ENCODE measurements at places on chromosomes 3 and 15.

GRCh38 chr3:5974630-5975322 lies 787.3 kb downstream of the EDEM1 start:
- no peak for DNase-seq

DNA sequence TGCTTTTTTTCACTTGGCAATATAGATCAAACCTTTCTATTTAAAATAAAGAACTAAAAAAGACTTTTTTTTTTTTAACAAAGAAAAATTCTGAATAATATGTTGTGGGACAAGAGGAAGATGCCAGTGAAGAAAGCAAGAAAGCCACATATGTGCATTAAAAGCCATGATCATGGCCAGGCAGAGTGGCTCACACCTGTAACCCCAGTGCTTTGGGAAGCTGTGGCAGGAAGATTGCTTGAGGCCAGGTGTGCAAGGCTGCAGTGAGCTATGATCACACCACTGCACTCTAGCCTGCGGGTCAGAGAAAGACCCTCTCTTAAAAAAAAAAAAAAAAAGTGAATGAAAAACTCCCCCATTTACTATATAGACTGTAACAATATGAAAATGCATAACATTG lies 23.9 kb downstream of the C2CD4B start:
- DNase-seq, result no peak

DNA sequence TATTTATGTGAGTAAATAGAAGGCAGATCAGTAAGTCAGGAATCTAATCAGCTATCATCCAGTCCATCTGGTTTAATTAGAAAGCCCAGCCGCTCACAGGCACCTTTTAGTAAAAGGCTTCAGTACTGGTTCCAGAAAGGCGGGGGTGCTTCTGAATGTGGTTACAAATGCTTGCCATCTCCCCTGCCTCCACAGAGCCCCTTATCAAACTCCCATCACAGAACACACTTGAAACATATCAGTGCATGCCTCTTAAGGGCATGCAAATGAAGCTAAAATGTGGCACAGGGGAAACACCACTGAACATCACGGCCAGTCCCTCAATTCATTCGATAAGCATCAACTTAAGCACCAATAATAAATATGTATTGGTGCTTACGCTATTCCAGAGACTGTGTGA lies 261.4 kb downstream of the RORA start:
- DNase-seq, result no peak

GRCh38 chr15:69852482-69852881 lies 245.2 kb downstream of the TLE3 start:
- peak; percentile 24 for DNase-seq

GRCh38 chr3:87694678-87695077 lies 364.1 kb downstream of the CGGBP1 start:
- DNase-seq, result no peak

- DNase-seq, result no peak
These were observed 68.7 kb downstream of the TP63 start for GRCh38 chr3:189699885-189700284.

DNA sequence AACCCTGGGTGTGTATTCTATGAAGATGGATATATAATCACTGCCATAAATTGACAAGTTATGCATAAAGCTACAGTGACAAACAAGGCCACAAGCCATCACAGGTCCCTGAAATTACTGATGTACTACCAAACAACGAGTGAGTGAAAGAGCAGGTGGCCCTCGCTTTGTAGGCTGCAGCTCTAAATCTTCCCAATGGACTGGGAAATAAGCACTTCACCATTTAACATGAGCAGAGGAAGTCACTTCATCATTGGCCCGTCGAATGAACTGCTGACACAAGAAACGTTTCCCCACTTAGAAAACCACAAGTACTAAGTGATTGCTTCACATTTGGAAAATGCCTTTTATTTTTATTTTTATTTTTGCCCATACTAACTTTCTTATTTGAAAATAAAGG lies 218.0 kb downstream of the ZNF385D start:
- no peak for DNase-seq

DNA sequence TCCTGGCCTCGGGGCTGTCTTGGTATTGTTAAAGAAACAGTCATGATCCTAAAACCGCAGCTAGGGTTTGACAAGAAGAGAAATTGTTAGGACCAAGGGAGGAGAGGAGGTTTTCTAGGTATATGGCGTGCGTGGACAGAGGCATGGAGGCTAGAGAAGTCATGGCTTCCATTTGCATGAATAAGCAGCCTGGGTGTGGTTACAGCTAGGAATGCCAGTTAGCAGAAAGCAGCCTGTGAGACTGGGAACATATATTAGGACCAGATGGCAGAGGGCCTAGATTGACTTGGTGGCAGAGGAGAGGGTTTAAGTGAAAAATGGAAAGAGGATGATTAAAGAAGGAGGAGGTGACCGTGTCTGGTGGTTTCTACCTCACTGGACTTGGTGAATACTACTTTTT lies 573.6 kb upstream of the ARRDC4 start:
- no peak for DNase-seq

DNA sequence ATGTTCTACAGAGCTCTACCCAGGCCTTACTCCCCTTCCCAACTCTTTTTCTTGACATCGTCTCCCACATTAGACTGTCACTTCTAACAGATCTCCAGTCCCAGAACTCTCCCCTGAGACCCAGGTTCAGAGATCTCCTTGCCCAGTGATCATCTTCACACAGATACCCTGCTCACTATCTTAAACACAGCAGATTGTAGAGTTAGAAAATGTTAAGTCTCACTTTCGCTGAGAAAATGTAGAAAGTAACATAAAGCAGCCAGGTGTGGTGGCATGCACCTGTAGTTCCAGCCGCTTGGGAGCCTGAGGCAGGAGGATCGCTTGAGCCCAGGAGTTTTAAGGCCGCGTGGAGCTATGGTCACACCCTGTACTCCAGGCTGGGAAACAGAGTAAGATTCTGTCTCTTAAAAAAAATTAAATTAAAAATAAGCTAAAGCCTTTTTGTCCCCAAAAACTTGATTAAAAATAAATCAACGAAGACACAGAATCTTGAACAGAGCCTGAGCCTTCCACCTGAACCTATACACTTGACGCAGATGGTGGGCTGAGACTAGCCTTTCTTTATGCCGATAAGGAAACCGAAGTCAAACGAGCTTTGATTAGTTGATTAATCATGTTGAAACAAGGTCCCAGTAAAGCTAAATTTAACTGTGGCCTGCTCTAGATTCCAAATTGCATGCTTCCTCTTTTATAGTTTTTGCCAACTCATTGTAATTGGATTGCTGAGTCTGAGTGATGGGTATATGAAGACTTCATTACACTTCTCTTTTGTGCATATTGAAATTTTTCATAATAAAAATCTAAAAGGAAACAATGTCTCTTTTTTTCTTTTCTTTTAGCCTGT lies 31.3 kb upstream of the BLM start:
- no peak for DNase-seq

GRCh38 chr15:74549816-74550215 lies 8.8 kb downstream of the ARID3B start:
- DNase-seq, result no peak

- no peak for DNase-seq
These were observed 161.3 kb downstream of the KLF13 start for GRCh38 chr15:31487811-31488436.

DNA sequence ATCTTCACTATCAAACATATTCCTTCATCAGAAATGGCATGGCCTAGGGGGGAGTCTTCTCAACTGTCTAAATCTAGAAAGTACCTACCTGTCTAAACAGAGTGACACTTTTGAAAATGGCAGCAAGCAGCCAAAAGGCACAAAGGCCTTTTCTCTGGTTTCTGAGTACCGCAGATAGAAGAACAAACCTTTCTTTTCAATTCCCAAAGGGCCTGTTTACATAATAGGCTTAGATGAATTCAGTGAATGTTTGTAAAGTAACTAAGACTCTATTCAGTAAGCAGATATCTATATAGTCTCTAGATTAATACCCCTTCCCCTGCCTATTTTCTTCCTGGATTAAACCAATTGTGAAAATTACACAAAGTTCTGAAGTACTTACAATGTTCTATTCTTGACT lies 7.1 kb downstream of the MYEF2 start:
- no peak for DNase-seq

- DNase-seq, result no peak
These were observed 14.4 kb downstream of the TNFAIP8L3 start for GRCh38 chr15:51080286-51080685.

- DNase-seq, result no peak
These were observed 52.7 kb downstream of the OTOL1 start for GRCh38 chr3:161549261-161549660.

GRCh38 chr15:70385052-70385451 lies 287.3 kb upstream of the TLE3 start:
- no peak for DNase-seq

DNA sequence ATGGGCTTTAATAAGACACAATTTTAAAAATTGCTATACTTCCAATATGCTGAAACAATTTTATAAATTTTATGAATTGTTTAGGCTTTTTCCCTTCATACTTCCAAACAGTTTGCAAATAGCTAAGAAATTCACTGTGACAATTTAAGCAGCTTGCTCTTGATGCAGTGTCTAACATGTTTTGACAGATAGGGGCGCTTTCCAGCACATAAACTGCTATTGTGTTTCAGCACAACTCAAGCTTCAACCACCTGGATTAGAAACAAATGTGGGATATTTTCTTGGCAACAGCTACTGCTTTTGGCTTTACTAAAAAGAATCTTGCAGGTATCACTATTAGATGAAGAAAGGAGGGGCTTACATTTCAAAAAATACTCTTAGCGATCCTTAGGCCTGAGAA lies 565.8 kb upstream of the DPPA4 start:
- no peak for DNase-seq

DNA sequence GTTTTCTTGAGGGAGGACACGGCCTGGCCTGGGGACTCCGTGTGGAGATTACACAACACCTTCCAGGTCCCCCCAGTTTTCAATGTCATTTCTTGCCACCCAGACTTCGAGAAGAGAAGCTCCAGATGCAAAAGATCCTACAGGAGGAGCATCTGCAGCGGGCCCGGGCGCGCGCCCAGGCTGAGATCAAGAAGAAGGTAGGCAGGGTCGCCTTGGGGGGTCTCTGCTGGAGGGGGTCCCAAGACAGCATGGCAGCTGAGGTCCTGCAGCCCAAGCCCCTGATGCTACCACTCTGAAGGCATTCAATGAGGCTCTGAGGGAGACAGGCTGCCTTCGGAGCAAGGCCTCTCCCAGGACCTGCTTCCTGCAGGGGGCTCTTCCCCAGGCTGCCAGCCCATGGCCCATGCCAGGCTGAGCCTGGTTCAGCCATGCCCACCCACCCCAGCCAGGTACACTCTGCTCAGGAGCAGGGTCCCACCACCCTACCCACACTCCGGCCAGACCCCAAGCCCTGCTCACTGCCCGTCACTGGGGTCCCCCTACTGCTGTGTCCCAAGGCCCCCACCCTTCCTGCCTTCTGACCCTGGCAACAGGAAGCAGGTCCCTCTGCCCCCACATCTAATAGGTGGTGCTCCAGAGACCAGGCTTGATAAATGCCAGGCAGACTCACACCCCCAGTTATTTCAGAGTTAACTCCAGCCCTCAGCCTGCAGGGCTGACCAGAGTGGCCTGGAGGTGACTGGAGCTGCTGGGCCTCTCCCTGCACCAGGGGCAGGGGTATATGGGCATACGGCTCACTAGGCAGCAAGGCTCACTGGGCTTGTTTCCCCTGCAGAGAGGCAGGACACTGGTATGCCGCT lies 40.0 kb downstream of the ZXDC start:
- DNase-seq, result no peak

DNA sequence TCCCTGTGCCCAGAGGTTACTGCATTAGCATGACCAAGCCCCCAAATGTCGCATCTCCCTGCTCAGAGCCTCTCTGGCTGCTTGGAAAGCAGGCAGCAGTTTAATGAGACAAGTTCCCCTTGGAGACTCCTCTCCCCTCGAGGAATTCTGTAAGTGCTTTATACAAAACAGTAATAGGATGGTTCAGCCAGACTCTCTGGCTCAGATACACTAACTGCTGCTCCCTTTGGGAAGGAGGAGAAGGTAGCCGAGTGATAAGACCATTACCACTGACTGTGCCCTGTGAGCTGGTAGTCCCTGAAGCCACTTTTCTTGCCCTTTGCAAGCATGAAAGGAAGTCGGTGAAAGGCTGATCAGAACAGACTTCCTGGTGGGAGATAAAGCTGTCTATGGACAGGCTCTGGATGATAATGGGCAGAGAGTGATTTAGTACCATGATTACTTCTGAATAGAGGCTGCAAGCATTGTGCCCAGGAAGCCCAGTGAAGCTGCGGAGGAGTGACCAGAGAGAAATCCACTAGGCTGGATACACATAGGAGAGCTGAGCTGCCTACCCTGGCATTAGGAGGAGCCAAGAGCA lies 100.8 kb downstream of the SEMA6D start:
- no peak for DNase-seq

DNA sequence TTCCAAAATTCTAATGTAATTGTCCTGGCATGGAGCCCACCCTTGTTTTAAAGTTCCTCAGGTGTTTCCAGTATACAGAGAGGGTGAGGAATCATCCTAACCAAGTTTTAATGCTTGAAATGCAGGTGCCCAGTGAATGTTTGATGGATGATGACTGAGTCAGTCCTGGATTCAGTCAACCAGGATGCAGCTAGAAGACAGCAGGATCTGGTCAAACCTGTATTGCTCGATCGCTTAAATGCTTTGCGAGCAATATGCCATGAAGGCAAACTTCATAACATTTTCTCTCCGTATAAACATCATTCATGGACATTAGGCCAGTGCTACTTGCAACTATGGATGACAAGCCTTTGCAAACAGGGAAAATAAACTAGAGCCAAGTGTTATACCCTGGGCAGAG lies 591.2 kb downstream of the RSL24D1 start:
- no peak for DNase-seq

GRCh38 chr3:120775411-120775810 lies 32.9 kb downstream of the GTF2E1 start:
- DNase-seq, result no peak

DNA sequence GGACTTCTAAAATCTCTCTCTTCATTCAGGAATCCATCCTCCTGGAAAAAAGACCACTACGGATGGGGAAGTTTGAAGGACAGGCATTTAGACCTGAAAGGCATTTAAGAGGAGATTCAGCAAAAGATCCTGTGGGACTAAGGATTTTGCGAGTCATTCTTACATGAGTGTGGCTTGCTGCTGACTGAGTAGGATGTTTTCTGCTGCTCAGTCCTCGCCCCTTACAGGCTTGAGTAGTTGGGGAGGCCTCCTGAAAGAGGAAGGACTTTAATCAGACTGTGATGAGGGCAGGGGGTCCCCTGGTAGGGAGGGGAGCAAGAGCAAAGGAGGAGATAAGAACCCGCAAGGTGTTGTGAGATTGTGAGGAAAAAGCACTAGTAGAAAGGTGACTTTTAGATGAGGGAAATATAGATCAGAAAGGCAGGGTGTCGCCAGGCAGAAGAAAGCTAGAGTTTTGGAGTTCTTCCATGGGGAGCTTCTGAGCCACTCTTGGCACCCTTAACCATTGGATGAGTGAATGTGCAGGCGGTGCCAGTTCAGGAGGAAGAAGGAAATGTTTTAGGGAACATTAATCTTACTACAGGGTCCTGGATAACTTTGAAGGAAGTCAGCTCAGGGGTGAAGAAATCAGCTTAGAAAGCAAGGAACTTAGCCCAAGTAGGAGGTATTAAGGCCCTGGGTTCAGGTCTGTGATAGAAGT lies 171.1 kb downstream of the RORA start:
- no peak for DNase-seq

DNA sequence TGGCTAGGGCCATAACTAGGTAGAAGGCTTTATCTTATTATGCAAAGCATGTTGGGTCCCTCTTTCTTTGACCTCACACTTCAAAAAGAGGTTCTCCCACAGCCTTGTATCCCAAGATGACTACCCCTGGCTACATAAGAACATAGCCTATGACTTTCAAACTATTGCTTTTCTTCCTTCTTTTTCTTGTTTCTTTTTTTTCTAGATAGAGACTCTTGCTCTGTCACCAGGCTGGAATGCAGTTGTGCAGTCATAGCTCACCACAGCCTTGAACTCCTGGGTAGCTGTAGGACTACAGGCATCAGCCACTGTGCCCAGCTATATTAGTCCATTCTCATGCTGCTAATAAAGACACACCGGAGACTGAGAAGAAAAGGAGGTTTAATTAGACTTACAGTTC lies 47.2 kb downstream of the DIPK2A start:
- peak; percentile 51 for DNase-seq

All from amniotic stem cell (primary cell).